ENCODE measurements at places on chromosomes 1 and 21.

GRCh38 chr1:111476761-111477309 is 3.1 kb downstream of the C1orf162 start:
- DNase-seq: peak; percentile 11

- no peak for DNase-seq
These were observed 953.0 kb downstream of the AMY1C start for GRCh38 chr1:104702731-104703130.

GRCh38 chr1:72439036-72439435 is 156.7 kb upstream of the NEGR1 start:
- no peak for DNase-seq

DNA sequence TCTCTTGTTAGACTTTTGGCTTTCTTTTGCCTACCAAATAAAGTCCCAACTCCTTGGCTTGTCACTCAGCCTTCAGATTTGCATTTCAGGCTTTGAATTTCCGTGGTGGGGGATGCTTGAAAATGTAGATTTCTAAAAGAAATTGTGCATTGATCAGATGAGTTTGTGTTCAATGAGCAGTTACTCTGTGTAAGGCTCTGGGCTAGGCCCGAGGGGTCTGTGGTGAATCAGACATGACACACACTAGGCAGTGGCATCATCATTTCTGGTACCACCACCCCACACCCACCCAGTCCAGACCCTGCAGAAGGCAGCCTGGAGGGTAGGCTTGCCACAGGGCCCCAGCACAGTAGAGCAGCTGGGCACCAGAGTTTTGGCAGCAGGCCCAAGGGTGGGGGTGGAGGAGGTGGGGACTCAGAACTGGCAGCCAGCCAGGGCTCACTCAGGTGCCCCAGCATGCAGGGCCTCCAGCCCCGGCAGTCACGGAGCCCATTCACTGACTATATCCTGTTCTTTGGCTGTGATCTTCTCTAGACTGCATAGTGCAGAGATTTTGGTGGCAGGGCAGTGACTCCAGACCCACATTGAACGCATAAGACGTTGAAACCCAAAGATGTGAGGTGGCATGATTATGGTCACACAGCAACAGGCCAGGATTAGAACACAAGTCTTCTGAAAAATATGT is 97.2 kb upstream of the ARTN start:
- peak; percentile 74 for DNase-seq

- DNase-seq: no peak
These were observed 354.3 kb upstream of the NEGR1 start for GRCh38 chr1:72636631-72637030.

- DNase-seq: peak; percentile 22
These were observed 744 bp upstream of the DDX20 start for GRCh38 chr1:111754984-111755330.

GRCh38 chr1:173603056-173603591 is at the start of gene SLC9C2:
TSS of gene SLC9C2 (minus strand) at chr1:173603072. CDS start at chr1:173601776, 1,296 bp downstream.
- DNase-seq: no peak
